GM18507 (cell line): ENCODE measurements at places on chromosomes 12 and 14.

- DNase-seq = no peak
These were observed 32.7 kb downstream of the PPP4R3A start for GRCh38 chr14:91477388-91477787.

DNA sequence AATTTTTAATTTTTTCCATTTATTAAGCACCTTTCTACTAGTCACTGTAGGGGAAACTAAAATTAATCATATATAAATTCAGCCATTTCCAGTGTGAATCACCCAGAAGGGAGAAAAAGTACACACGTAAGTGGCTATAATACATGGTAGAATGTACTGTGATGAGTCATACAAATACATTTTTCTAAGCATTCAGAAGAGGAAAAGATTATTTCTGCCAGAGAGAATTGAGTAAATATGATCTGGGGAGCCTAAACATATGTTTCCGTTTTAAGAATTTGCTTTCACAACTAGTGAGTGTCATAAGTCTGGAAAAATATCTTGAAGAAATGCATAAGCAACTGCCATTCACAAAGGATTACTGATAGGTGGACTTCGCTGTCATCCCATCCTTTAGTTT, 102.8 kb downstream of the TGFB3 start:
- DNase-seq = no peak

- DNase-seq = no peak
These were observed 155.3 kb upstream of the CCDC196 start for GRCh38 chr14:66330916-66331315.

DNA sequence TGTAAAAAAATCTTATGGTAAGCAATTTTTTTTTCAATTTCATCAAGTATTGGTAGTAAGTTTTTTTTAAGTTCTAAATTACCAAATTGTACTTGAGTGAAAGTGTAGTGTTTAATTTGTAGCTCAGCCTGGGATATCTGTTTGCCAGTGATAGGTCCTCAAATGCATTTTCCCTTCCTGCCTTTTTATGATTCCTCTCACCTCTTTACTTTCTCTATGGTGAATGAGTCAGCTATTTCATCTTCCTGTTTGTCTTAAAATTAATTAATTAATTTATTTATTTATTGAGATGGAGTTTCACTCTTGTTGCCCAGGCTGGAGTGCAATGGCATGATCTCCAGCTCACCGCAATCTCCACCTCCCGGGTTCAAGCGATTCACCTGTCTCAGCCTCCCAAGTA, 10.6 kb downstream of the SRP54 start:
- DNase-seq = no peak

- no peak for DNase-seq
These were observed 17.2 kb upstream of the CCER1 start for GRCh38 chr12:90972226-90972625.

DNA sequence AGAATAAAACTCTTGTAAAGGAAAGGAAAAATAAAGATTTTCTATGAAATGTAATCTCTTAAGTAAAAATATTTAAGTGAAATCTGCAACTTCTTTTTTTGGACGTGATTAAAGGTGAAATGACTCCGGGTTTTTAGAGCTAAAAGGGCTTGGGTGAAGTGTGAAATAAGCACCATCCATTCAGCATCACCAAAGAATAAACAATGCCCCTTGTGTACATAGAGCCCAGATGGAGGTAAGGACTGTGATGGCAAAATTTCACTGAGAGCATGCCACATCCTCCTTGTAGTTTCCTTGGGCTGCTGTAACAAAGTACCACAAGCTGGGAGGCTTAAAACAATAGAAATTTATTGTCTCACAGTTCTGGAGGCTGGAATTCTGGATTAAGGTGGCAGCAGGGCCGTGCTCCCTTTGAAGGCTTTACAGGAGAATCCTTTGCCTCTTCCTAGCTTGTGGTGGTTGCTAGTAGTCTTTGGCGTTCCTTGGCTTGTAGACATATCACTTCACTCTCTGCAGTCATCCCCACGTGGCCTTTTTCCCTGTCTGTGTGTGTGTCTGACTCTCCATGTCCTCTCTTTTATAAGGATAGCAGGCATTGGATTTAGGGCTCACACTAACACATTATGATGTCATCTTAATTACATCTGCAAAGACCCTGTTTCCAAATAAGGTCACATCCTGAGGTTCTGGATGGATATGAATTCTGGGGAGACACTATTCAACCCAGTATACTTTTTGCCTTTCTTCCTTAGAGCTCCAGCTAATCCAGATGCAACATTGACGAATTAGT, 24.2 kb downstream of the ZNF664 start:
- no peak for DNase-seq

GRCh38 chr14:102891111-102891510, 31.4 kb upstream of the AMN start:
- no peak for DNase-seq

GRCh38 chr12:109309381-109310246, 530 bp upstream of the FOXN4 start:
- DNase-seq = no peak

DNA sequence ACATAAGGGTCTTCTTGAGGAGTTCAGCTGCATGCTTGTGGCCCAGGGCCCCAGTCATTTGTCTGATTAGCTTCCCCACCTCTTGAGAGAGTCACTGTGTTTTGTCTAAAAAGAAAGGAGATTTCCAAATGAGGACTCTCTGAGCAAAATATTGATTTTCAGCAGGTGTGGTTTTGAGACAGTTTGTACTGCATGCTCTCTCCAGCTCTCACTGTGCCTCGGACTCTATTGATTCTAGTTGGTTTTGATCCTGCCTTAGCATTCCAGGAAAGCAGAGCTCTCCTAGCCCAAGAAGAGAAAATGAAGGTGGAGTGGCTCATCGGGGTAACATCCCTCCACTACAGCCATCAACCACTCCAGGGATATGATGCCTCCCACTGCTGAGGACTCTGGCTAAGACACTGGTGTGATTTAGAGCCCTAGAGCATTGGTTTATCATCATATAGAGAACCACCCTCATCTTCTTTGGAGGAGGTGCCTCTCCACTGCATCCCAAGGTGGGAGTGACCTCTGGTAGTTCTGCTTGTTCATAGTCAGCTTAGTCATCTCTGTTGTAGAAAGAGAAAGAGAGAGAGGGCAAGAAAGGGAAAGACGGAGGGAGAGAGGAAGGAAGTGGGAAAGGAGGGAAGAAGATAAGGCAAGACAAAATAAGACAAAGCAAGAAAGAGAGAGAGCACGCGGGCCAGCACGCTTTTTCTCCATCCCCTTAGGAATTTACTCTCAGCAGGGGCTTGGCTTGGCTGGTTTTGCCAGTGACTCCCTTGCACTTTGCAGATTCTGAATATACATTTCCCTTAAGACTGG, 365.6 kb downstream of the DPF3 start:
- no peak for DNase-seq
